ENCODE measurements at places on chromosomes 13 and 19. TPM values are rescaled to one million over a fixed set of nuclear protein-coding genes. Genes with fewer than 3 reads are reported as not detected.
A peak's percentile ranks its signal among the peaks of the same experiment; 100 is the strongest.

Gene PGLYRP1
- polyA plus RNA-seq, result not detected

Gene FAM124A
- 0.63 TPM for polyA plus RNA-seq

GRCh38 chr13:77448689-77449088 is 86.8 kb upstream of the SCEL start:
- DNase-seq, result no peak

DNA sequence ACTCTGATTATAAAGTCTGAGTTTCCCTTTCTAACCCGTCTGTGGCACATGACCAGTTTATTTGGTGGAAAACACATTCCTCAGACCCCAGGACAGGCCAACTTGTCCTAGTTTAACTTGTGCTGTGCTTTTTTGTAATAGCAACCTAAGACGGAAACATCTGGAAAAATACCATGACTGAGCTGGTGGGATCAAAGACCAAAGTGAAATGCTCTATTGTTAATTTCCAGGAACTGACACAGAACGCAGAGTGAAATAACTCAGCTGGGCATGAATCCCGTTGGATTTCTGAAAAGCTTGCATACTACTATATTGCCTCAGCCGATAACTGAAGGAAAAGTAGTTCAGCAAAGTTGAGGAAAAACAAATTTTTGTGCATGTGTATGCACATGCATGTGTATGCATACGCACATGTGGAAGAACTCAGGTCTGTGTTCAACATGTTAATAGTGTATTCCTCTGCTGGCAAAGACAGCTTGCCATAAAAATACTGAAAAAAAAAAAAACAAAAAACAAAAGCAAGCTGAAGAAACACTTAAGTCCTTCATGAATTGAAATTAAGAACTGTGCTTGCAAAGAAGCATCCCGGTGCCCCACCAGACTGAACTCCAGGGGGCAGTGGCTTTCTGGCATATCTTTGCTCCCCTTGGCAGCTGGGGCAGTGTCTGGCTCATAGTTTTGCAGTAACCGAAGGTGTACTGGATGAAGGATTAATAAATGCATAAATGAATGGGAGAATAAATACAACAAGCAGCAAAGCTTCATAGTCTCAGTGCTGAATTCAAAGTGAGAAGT is 187.8 kb downstream of the LHFPL6 start:
- peak; percentile 61 for DNase-seq

DNA sequence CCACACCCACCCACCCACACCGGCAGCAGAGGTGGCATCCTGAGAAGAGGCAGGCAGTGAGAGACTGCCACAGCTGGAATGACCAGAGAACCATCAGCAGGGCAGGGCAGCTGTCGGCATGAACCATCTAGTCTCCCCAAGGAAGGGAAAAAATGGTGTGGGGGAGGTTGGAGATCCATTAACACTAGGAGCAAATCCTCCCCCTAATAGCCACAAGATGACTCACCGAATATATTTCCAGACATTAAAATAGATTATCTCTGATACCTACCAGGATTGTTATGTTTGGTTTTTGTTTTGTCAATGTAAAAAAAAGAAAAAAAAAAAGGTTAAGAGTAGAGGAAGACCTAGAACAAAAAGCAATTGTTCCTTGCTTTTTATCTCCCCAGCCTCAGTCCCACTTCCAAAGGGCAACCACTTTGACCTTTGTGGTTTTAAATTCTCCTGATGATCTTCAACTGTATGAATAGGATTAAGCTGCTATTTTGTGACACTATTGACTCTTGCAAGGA is 34.2 kb downstream of the THSD1 start:
- DNase-seq, result no peak

DNA sequence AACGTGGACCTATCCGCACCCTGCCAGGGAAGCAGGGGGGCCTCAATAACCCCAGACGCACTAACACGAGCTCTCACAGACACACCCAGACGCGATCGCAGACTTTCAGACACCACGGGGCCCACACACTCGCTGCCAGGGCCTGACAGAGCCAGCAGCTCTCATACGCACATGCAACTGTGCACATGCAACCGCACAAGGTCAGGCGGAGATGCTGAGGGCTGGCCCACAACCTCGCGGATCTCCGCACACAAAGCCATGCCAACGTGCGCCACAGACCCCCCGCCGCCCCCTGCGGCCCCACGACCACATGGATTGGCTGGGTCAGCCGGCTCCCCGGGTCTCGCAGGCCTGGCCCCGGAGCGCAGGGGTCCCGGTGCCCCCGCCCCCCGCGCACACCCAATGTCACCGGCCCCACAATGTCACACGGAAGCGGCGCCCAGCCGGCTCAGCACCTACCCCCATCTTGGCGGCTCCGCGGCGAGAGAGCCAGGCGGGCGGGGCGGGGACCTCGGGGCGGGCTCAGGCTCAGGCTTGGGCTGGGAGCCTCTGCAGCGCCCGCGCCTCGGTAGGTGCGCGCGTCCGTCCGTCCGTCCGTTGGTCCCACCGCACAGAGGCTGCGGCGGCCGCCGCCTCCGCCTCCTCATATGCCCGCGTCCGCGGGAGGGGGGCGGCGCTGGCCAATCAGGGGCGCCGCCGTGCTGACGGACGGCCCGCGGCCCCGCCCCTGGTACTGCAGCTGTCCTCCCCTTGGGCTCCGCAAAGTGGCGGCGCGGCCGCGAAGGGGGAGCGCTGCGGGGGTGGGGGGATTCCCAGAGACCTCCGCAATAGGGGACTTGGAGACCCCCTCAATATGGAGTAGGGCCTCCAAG is at the start of gene ATP1A3:
Gene ATP1A3, minus strand, starts transcription at position 619 of the 872 bp plus-strand sequence. Its CDS starts 154 bp downstream, at position 465.
- no peak for DNase-seq

DNA sequence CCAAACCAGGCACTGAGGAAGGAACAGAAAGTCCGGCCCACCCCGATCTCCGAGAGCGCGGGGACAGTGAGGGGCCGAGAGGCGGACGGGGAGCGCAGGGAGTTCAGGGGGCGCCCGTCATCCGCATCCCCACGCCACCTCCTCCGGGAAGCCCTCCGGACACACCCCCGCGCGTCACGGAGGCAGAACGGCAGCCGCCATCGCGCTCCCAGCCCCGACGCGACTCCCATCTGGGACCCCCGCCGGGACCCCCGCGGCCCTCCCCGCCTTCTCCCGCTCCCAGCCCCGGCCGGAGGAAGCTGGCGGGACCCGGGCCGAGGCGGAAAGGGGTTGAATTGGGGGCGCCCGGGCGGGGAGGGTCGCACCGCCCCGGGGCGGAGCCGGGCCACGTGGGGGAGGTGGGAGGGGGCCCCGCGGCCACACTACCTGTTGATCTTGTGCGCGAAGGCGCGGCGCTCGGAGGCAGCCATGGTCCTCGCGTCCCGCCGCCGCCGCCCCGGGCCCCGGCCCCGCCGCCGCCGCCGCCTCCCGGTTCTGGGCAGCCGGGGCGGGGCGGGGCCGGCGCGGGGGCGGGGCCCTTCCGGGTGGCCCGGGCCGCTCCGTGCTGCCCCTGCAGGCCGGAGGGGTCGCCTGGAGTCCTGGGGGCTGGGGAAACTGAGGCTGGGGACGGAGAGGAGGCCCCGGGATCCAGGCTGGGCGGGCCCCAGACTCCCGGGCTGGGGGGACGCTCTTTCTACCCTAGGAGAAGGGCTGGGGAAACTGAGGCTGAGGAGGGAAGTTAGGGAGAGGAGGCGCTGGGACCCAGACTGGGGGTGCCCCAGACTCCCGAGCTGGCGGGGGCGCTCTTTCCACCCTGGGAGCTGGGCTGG is at the start of gene DOCK6:
Gene DOCK6, minus strand, starts transcription at position 554 of the 869 bp plus-strand sequence. Its CDS starts 84 bp downstream, at position 470.
- peak; percentile 59 for DNase-seq

DNA sequence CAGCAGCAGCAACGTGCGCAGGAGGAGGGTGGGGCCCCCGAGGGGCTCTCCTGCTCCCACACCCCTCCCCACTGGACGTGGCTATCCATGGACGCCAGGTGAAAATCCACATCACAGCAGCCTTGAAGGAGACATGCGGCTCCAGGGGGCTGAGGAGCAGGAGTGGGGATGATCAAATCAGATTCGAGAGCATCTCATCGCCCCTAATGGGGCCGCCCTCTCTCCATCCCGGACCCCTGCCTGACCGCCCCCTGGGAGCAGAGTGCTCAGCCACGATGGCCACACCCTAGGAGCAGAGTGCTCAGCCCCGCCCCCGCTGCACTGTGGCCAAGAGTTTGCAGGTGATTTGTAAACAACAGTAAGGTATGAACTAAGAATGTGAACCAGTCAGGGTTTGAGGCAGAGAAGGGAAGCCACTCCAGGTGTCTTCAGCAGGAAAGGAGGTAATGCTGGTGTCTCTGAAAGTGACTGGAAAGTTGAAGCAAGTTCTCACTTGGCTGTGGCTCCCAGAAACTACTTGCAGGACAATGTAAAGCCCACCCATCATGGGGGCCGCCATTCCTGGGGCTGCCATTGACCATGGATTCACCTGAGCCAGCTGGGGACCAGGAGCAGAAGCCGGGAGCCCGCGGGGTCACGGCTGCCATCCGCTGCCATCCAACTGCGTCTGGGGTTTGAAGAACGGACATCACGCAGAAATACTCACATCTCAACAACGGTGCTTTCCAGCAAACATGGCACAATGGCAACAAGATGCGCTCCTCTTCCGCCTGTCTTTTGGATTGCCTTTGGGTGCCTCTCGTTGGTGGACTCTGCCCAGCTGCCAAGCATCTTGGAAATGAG is 71.8 kb downstream of the SPACA7 start:
- DNase-seq, result no peak

- DNase-seq, result no peak
Observed at GRCh38 chr13:90099847-90100246, 1247.6 kb upstream of the MIR17HG start.
